ENCODE measurements at places on chromosomes 2 and 18. TPM values are rescaled to one million over a fixed set of nuclear protein-coding genes. Genes with fewer than 3 reads are reported as not detected.

Gene KCNK3
- 1.1 TPM for polyA plus RNA-seq

Gene ALLC
- 0.13 TPM for polyA plus RNA-seq

GRCh38 chr18:49342690-49343089 is 117.8 kb downstream of the DYM start:
- no peak for DNase-seq

Gene ABHD1
- 1.4 TPM for polyA plus RNA-seq

DNA sequence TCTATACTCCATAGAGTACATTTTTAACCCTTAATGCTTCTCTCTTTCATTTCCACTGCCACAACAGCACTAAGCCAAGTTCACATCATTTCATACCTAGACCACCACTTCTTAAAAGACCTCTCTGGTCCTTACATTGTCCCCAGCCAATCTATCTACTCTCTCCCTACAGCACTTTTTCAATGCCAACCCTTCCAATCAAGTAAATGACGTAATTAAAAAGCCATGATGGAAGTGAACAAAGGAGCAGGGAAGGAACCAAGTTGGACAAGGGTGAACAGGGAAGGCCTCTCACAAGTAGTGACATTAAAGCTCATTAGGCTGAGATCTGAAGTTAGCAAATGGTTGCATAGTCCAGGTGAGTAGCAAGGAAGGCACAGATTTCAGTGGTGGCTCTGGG is 195.1 kb upstream of the CCDC150 start:
- no peak for DNase-seq

GRCh38 chr2:106343274-106343673 is 124.9 kb downstream of the RGPD3 start:
- DNase-seq = no peak

GRCh38 chr2:119232666-119232993 is 9.0 kb downstream of the STEAP3 start:
- no peak for DNase-seq

DNA sequence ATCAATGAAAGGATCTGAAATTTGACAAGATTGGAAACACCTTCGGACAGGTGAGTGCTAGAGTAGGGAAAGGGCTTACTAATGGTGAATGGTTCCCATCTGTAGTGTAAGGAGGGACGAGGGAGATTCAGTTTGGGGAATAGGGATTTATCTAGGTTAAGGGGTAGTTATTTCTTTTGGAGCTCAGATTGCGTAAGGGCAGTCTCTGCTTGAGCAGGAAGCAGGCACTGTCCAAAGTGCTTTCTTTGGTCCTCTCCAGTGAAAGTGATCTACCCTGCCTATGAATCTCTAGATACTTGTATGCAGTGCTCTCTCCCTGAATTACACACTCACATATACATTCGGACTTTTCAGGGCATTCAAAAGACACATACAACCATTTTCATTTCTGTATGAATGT is 272.9 kb upstream of the FIGN start:
- no peak for DNase-seq

GRCh38 chr2:212931271-212931670 is 220.1 kb downstream of the IKZF2 start:
- DNase-seq = no peak

DNA sequence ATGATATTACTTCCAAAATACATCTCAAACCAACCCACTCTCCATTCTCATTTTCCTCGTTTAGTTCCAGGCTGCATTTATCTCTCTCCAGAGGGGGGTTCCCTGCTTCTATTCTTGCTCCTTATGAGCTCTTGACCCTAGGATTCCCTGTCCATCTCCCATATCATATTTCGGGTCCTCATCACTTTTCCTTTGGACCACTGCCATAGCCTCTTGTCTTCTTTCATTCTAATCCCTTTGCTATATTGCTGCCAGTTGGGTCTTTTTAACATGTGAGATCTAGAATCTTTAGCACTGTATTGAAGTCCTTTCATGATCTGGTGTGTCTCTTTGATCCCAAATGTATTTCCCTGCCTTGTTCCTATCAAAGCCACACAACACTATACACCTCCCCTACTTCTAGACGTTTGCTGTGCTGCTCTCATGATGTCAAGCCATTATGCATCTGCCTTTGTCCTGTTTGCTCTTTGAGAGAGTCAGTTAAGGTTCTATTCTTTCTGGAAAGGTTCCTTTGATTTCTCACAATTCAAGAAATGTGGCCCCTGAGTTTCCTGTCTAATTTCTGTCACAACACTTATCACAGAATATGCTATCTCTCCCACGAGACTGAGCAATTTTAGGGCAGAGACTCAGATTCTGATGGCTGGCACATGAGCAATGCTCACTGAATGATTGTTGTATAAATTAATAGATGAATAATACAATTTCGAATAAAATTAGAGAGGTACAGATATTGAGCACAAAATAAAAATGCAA is 43.2 kb upstream of the SESTD1 start:
- DNase-seq = no peak

DNA sequence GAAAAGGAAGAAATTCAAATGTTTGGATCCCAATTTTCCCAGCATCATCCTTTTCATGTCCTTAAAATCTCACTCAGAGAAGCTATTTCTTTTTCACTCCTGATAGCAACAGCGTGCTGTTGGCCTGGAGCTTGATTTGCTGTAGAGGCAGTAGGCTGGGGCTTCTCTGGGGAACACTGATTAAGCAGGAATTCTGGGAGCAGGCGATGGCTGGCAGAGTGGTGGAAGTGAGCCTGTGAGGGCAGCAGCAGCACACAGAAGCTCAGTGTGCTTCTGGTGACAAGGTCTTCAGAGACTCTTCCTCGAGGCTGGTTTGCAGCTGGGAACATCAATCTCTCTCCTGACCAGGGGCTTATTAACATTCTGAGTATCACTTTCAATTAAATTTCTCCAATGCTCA is 284.6 kb downstream of the DPP10 start:
- DNase-seq = no peak

DNA sequence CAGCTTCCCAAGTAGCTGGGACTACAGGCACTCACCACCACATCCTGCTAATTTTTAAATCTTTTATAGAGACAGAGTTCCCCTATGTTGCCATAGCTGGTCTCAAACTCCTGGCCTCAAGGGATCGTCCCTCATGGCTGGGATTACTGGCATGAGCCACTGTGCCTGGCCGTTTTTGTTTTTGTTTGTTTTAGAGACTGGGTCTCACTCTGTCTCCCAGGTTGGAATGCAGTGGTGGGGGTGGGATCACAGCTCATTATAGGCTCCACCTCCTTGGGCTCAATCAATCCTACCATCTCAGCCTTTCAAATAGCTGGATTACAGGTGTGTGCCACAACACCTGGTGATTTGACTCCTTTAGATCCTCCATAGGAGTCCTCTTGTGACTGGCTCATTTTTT is 19.5 kb upstream of the ZDBF2 start:
- DNase-seq = no peak

DNA sequence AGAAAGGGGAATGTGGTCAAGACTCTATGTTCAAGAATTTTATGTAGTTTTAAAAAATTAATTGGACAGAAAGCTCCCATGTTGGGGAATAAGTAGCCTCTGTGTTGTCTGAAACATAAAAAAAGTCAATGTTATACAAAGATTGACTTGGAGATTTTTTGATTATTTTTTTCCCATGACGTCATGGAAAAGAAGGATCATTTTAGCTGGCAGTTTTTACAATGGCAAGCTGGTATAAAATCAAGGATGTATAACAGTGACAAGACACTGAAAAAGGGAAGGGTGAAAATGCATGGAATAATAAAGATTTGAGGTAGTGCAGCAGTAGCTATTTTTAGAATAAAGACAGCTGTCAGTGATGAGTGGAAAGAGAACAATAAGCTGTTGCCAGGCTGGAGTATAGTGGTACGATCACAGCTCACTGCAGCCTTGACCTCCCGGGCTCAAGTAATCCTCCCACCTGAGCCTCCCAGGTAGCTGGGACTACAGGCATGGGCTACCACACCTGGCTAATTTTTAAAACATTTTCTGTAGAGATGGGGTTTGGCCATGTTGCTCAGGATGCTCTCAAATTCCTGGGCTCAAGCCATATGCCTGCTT is 9.2 kb downstream of the SLC39A10 start:
- no peak for DNase-seq

GRCh38 chr2:239826376-239826775 is 198.8 kb downstream of the NDUFA10 start:
- DNase-seq = no peak

- no peak for DNase-seq
Observed at GRCh38 chr2:234966340-234966739, 14.5 kb downstream of the SH3BP4 start.

- no peak for DNase-seq
Observed at GRCh38 chr18:58531236-58531635, 97.7 kb downstream of the ALPK2 start.

DNA sequence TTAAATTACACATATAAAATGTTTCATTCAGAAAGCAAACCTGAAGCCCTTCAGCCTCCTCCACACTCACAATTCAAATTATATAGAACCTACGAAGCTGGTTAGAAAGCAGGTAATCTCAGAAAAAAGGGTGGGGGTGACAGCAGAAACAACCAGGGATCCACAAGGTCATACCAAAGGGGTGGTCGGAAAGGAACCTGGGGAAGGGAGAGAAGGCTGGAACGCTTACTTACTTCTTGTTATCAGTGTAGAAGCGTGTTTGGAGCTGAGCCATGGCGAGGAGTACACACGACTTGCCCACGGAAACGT is 316 bp downstream of the WDR12 start:
- DNase-seq = no peak
